Left colon (tissue), 2 donors: ENCODE measurements at places on chromosomes 11 and 22.

- DNase-seq, result no peak
Measured at GRCh38 chr11:116126562-116126961, 622.3 kb upstream of the CADM1 start.

DNA sequence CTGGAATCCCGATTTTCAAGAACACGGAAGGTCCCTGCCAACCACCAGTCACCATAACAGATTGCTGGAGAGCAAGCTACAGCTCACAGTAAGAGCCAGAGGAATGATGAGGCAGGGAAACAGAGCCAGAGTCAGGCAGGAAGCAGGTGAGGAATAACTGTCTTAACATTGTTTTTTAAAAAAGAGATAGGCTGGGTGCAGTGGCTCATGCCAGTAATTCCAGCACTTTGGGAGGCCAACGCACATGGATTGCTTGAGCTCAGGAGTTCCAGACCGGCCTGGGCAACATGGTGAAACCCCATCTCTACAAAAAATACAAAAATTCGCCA is 13.5 kb upstream of the CASTOR1 start:
- DNase-seq, result no peak

DNA sequence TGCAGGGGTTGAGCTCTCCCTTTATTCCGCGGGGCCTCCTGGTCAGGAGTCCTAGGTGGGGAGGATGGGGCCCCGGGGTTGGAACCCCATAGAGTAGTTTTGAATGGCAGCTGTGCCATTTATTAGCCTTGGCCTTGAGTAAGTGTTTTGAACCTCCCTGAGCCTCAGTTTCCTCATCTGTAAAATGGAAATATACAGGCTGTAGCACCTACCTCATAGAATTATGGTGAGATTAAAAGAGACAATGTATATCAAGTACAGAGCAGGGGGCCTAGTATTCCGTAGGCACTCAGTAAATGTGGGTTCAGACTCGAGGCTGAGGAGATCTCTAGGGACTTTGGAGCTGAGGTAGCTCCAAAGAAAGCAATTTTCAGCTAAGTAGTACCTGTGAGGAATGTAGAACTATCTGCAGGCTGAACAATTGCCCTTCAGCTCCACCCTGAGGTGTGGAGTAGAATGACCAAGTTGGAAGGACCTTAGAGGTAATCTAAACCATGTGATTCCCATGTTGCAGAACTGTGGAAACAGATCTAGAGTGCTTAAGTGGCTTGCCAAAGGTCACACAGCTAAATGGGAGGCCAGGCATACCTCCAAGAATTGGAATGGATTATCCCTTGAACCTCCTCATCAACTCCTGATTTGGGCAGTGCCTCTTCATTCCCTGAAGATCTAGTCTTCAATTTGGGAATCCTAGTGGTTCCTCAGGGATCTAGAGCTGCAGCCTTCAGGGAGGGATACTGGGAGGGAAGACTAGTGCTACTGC is 682 bp downstream of the PGAP2 start:
- peak; percentile 37 for DNase-seq

DNA sequence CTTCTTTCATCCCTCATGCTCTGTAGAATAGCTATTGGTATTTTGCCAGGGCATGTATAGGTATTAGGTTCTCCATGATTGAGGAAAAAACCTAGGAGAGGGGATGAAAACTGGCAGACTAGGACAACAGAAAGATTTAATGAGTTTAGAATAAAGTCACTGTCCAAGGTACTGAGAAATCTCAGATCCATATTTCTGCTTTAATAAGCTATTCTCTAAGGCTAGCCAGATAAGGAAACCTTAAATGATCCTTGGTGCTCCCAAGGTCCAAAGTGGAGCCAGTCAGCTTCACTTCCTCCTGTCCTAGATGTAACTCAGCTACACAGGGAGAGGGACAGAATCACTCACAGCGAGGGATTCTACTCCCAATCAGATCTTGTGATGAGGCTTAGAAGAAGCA is 13.7 kb upstream of the CSNK2A3 start:
- DNase-seq, result no peak

GRCh38 chr11:8789864-8790263 is 107.3 kb downstream of the RPL27A start:
- DNase-seq, result no peak

- DNase-seq, result no peak
Measured at GRCh38 chr22:40312050-40312449, 34.2 kb upstream of the ADSL start.

- no peak for DNase-seq
Measured at GRCh38 chr22:25495285-25495684, 69.2 kb upstream of the GRK3 start.

DNA sequence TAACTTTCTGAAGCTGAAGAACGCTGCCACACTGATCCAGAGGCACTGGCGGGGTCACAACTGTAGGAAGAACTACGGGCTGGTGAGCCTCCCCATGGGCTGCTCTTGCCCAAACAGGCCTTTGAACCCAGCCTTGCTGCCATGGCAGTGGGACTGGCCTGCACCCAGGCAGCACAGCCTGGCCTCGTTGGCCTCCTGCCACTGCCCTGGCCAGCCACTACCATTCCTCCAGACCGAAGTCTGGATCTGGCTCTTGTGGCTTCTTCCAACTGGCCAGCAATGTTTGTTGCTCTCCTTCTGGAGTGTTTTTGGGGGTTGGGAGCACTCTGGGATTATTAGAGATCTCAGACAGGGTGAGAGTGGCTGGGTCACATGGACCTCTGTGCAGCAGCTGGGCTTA is 51.0 kb downstream of the MYO7A start:
- no peak for DNase-seq

DNA sequence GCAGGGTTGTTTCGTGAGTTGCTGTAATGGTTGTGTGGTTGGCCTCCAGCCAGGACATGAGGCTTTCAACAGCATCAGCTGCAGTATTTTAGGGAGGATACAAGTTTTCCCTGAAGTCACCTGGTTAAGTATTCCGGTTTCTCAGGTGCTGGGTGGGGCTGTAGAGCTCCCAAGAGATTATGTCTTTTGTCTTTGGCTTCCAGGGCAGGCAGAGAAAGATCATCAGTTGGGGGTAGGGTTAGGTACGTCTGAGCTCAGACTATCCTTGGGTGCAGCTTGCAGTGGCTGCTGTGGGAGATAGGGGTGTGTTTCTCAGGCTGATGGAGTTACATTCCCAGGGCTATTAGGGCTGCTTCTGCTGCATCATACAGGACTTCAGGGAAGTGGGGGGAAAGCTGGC is 47.5 kb upstream of the MRGPRX1 start:
- no peak for DNase-seq

DNA sequence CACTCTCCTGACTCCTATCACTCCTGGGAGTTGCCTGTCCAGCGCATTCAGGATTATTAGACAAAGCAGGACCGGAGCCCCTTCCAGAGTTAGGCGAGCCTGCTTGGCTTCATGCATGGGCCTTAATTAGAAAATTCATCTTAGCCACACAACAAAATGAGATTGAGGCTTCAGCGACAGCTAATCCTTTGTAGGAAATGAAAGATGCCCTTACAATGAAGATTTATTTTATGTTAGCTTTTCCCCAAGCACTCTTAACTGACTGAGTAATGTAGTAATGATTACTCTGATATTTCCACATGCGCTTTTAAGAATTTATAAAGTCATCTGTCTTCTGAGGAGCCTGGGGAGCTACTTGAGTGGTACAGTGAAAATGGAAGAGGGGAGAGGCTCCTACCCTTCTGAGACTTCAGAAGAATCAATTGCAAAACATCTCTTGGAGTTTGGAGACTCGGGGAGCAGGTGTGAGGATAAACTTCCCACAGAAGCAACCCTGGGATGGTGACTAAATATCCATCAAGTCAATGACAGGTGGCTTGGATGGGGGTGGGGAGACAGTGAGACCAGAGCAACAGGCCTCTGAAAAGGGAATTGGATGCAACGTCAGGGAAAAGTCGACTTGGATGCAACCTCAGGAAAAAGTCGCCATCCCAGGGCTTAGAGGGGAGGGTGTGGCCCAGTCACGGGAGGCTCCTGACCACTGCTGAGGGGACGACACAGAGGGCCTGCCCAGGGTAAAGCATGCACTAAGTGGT is 434.5 kb upstream of the B3GAT1 start:
- DNase-seq, result no peak

DNA sequence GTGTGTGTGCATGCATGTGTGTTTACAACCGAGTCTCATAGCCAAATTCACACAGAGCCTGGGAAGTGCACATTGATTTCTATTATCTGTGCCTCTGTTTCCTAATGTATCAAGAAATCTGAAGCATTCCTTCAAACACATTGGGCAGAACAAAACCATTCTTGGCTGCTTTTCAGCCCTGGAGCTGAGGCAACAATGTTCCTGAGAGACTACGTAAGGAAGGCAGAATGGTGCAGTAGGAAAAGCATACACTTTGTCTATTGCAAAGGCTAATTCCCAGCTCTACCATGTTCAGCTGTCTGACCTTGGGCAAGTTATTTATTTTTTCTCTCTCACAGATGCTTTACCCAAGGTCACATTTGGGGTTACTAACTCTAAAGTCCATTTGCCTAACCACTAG is 575.5 kb downstream of the SOX6 start:
- no peak for DNase-seq

- no peak for DNase-seq
Measured at GRCh38 chr11:47911149-47911548, 63.0 kb upstream of the NUP160 start.

- DNase-seq, result no peak
Measured at GRCh38 chr11:19352072-19352770, 111.5 kb upstream of the E2F8 start.

GRCh38 chr22:43569111-43569510 is 157.3 kb downstream of the MPPED1 start:
- no peak for DNase-seq

- DNase-seq, result no peak
Measured at GRCh38 chr11:123187248-123187647, 7.8 kb downstream of the CLMP start.

DNA sequence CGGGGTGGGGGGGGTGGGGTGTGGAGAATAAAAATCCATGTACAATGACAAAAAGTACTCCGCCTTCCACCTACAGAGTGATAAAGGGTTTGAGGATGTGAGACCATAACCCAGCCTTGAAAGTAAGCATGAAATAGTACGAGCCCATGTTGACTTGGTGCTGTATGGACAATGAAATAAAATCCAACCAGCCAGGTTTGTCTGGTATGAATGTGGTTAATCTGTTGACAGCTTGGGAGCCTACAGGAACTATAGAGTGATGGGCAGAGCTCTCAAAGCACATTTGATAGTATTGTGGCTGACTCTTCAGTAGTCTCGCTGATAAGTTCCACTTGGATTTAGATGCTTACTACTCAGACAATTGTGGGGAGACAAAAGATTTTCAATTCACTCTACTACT is 48.8 kb upstream of the CD44 start:
- no peak for DNase-seq

GRCh38 chr11:47105541-47105940 is 71.1 kb downstream of the ARFGAP2 start:
- DNase-seq, result no peak

- peak; percentile 60 for DNase-seq
Measured at GRCh38 chr22:36329254-36330078, 58.3 kb downstream of the MYH9 start.

DNA sequence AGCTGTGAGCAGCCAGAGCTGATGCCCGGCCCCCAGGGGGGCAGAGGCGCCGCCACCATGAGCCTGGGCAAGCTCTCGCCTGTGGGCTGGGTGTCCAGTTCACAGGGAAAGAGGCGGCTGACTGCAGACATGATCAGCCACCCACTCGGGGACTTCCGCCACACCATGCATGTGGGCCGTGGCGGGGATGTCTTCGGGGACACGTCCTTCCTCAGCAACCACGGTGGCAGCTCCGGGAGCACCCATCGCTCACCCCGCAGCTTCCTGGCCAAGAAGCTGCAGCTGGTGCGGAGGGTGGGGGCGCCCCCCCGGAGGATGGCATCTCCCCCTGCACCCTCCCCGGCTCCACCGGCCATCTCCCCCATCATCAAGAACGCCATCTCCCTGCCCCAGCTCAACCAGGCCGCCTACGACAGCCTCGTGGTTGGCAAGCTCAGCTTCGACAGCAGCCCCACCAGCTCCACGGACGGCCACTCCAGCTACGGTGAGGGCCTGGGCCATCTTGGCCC is 6.1 kb downstream of the CDC42EP1 start:
- peak; percentile 50 for DNase-seq

GRCh38 chr11:64251016-64251752 is at the start of gene PLCB3:
PLCB3 (plus strand) TSS chr11:64251530; CDS start chr11:64251650, 120 bp downstream.
- peak; percentile 74 for DNase-seq

- no peak for DNase-seq
Measured at GRCh38 chr11:129141748-129142523, 50.2 kb downstream of the ARHGAP32 start.

GRCh38 chr22:23511627-23512347 is 68.3 kb downstream of the IGLL1 start:
- DNase-seq, result no peak

DNA sequence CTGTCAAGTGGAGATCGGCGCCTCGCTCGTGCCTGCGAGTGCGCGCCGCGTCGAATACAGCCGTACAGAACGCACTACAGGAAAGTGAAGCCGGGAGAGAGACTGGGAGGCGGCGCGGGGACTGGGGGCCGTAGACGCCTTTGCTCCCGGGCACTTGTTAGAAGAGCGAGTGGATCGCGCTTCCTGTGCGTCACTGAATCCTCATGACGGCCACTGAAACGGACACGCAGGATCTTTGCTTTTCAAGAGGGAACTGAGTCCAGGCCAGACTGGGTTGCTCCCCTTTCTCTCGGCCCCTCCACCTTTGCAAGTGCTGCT is 314 bp downstream of the RIC8A start:
- no peak for DNase-seq

- DNase-seq, result no peak
Measured at GRCh38 chr11:49505231-49505630, 296.8 kb upstream of the FOLH1 start.
